ENCODE measurements at places on chromosomes 5 and 9.

GRCh38 chr9:118882684-118883083 is 486.6 kb downstream of the BRINP1 start:
- no peak for ATAC-seq

- ATAC-seq: no peak
Observed at GRCh38 chr5:95080030-95080429, 204.9 kb downstream of the MCTP1 start.

- no peak for ATAC-seq
Observed at GRCh38 chr9:88776717-88777497, 214.4 kb upstream of the S1PR3 start.

DNA sequence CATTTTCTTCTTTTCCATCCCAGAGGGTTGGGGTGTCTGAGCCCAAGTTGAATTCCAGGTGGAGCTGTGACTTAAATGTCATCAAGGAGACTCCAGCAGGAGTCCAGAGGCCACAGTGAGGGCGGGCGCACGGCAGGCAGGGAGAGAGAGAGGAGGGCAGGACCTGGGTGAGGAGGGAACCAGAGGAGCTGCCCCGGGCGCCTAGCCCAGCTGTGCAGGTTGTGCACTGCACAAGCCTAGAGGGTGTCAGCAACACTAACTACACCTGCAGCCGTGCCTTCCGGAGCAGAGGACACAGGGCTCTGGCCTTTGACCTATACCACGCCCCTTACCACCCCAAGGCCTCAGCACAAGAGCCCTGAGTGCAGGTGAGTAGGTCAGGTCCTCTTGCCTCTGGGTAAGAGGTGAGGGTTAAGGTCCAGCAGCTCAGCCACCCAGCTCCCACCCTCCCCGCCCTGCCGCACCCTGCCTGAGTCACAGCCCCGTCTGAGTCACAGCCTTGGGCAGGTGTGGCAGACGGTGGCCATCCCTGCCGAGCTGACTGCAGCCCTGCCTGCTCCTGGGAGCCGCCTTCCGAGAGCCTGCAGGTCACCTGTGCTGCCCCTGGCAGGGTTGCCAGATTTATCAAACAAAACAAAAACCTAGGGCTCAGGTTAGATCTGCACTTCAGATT is 6.4 kb upstream of the AGPAT2 start:
- peak; percentile 82 for ATAC-seq

DNA sequence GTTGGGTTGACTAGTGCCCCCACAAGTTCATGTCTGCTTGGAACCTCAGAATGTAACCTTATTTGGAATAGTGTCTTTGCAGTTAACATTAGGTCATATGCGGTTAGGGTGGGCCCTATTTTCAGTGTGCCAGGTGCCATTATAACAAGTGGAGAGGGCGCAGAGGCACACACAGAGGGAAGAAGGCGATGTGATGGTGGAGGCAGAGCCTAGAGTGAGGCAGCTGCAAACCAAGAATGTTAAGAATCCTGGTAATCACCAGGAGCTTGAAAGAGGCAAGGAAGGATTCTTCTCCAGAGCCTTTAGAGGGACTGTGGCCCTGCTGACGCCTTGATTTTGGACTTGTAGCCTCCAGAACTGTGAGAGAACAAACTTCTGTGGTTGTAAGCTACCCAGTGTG is 10.9 kb downstream of the GPR107 start:
- no peak for ATAC-seq

DNA sequence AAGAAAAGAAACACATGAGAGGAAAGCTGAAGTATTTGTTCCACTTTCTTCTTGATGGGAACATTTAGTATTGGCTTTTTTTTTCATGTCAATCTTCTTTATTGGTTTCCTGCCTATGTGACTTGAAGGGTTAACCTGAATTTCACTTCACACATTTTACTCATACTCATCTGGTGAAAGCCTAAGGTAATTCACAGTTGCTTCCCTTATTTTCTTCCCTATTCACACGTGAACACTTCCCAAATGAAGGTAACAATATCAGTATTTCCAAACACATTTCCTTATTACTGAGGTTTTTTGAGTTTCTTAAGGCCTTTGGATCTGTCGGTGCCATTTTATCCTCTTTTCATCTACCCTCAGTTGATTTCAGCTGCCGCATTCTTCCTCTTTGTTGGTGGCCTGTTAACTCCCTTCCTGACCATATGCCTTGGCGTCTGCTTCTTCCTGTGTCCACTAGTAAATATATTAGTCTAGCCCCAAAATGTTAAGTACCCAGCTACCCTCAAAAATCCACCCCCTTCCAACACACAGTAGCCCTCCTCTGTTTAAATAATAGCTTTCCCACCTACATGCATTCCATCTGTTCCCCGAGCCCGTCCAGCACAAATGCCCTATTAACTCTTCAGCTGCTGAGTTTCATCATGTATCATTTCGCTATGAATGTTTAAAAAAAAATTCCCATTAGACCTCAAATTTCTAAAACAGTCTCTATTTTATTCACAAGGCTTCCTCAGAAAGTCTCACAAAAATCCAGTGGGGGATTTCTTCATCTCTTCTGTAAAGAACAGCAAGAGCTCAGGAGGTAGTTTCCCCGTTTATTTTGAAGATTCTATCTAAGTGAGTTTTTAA is 97.3 kb downstream of the USP20 start:
- peak; percentile 45 for ATAC-seq

GRCh38 chr9:129551393-129551973 is 69.4 kb downstream of the C9orf50 start:
- ATAC-seq: no peak

GRCh38 chr5:55427157-55427556 is 107.6 kb downstream of the PLPP1 start:
- no peak for ATAC-seq

GRCh38 chr5:151078490-151079262 is 2.2 kb downstream of the TNIP1 start:
- peak; percentile 62 for ATAC-seq

GRCh38 chr5:138611678-138612218 is 36.5 kb upstream of the HSPA9 start:
- ATAC-seq: no peak

GRCh38 chr9:33024966-33025571 is at the start of gene DNAJA1:
Gene DNAJA1, plus strand, starts transcription at chr9:33025273. Its CDS starts 1,212 bp downstream, at chr9:33026485.
- ATAC-seq: peak; percentile 85

- ATAC-seq: no peak
Observed at GRCh38 chr9:91496351-91496750, 72.7 kb upstream of the NFIL3 start.

DNA sequence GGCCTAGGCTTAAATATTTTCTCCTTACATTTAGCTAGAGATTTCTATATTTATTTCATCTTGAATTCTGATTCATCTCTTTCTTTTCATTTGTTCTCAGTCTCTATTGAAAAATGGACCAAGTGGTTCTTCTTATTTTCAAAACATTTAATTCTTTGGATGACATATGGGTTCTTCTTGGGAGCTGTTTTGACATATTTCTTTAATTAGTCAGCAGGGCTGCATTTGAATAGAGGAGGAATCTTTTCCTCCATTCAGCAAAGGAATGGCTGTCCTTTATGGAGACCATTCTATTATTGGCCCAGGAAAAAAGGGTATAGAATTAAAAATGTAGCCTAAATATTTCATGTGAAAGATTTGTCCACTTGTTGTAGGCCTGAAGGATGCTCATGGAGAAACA is 109.9 kb downstream of the RPS23 start:
- no peak for ATAC-seq

DNA sequence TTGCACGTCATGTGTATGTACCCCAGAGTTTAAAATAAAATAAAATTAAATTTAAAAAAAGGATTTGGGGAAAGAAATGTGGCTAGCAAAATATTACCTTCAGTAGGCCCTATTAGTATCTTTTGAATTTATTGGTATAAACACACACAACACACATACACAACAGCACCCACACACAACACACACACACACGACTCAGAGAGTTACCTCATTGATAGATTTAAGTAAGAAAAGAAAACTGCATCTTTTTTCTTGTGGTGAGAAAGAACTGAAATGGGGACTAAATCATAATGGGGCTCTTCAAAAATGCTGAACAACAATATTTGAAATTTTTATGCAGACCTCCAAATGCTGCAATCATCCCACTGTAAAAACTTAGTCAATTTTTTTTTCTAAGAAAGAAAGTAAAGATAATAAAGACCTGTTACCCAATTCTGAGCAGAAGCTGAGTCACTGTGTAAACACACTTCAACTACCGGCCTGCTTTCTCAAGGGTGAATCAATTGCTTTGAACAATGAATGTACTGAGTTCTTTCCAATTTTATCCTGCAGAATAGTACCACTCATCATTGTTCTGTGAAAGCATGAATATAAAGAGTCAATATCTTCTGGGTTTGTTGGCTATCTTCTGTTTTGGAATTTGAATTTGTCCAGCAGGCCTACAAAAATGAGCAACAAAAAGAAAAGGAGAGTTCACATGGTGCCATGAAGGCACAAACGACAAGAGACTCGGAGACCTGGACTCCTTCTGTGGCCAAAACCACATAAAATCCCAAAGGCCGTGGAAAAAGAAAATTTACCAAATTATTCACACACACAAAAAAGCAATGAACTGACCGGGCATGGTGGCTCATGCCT is 57.9 kb upstream of the CCNG1 start:
- ATAC-seq: no peak

DNA sequence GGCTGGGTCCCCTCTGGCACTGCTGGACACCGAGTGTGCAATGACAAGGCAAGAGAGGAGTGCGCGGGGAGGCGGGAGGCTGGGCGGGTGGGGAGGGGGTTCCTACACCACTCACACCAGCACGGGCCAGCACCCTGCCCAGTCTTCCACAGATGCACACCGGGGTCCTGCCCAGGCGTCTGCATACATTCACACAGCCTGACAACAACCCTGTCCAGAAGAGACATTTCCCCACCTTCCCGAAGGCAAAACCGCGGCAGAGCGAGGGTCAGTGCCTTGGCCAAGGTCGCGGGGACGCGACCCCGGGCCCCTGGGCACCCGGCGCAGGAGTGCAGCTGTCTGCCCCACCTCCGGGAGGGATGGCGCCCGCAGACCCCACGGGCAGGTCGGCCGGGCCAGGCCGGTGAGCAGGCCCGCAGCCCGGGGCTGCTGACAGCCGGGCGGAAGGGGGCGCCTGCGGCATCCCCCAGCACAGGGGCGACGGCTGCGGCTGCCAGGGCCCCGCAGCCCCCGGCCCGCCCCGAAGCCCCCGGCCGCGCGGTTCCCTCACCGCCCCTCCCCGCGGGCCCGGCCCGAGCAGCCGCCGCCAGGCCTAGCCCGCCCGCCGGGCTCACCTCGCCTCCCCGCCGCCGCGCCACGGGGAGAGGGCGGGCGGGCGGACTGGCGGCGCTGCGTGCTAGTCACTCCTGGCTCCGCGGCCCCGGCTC is 496 bp downstream of the MAPK9 start:
- ATAC-seq: peak; percentile 50

DNA sequence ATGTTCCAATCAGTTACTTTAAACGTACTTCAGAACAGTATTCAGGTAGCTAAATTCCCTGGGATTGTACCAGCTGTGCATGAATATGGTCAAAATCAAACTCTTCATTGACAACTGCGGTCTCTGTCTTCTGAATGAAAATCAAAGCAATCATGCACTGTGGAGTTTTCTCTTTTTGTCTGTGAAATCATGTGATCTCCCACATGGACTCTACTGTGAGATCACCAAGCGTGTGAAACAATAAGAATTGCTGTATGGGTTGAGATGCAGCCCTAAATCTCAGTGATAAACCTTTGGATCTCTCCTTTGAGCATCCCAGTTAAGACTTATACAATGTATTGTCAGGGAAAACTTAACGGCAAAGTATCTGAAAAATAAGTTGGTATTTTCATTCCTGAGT is 6.1 kb downstream of the NRG2 start:
- no peak for ATAC-seq

GRCh38 chr9:3880851-3881250 is 355.1 kb upstream of the RFX3 start:
- ATAC-seq: peak; percentile 90

DNA sequence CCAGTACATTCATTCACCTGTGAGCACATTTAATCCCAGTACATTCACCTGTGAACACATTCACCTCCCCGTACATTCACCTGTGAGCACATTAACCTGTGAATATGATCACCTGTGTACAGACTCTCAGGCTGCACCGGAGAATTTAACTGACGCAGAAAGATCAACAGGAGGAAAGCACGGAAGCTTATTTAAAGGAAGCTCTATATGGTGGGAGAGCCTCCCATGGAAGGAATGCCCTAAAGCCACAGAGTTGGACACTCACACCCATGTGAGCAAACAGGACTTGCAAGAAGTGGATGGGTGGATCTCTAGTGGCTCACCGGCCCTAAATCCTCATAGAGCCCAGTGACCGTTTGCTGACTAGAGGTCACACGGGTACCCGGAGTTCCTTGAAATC is 38.2 kb downstream of the TRIP13 start:
- no peak for ATAC-seq

DNA sequence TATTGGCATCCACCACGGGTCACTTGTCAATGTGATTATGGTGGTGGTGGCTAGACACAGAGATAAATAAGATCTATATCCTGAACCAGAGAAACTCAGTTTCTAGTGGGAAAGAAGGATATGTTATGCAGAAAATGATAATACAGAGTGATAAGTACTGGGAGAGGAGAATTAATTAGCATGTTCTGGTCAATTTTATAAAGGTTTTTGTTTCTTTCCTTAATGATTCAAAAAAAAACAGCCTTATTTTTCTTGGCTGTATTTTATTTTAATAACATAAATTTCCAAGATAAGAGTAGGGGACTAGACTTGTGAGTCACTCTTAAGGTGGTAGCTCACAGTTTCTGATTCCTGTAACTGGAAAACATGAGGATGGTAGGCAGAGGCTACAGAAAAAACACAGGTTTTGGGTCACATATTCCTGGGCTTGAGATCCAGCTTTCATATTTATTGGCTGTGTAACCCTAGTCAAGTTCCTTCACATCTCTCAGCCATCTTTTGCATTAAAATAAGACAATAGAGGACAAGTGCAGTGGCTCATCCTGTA is 350.3 kb upstream of the RPS23 start:
- no peak for ATAC-seq

- no peak for ATAC-seq
Observed at GRCh38 chr9:105355781-105356180, 92.1 kb upstream of the FSD1L start.

- ATAC-seq: no peak
Observed at GRCh38 chr5:74460694-74461093, 179.8 kb downstream of the ENC1 start.

DNA sequence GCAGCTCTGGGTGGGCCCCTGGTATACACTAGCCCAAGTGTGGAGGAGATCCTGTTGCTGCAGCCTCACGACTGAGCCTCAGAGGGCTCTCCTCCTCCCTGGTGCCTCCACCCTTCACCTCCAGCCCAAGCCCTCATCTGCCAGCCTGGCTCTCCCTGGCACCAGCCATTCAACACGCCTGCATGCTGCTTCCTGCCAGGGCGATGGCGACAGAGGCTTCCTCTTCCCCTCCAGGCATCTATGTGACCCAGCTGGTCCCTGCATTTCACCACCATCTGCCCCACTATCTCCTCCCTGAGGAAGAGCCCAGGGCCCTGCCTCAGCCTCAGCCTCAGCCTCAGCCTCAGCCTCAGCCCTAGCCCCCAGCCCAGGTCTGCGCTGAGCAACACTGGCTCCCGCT is 54.8 kb upstream of the ANGPTL2 start:
- ATAC-seq: no peak

DNA sequence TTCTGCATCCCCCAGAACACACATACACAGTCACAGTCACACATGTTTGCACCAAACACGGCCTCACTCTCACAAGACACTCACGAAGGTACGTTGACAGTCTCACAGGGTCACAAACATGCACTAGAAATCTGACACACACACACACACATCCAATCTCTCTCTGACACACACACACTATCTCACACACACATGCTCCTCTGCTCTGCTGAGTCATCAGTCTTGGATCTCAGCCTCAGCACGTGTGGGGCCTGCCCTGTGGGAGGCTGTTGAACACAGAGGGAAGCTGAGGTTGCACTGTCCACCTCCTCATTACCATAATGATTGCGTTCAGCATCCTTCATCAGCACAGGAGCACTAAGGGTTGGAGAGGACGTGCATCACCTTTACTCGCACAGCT is 188.8 kb downstream of the MTRR start:
- ATAC-seq: no peak

Measured in activated T-helper 17 cell treated with anti-CD3 and anti-CD28 coated beads, Interleukin-2, amount 50 U/mL, for 72 hours (primary cell).